CD4-positive, alpha-beta T cell treated with Interleukin-6 at 100 ng/mL for 8 hours (primary cell): ENCODE measurements at places on chromosomes 5 and 9.

GRCh38 chr5:72507907-72508238 lies 663 bp upstream of the ZNF366 start:
- DNase-seq: no peak

DNA sequence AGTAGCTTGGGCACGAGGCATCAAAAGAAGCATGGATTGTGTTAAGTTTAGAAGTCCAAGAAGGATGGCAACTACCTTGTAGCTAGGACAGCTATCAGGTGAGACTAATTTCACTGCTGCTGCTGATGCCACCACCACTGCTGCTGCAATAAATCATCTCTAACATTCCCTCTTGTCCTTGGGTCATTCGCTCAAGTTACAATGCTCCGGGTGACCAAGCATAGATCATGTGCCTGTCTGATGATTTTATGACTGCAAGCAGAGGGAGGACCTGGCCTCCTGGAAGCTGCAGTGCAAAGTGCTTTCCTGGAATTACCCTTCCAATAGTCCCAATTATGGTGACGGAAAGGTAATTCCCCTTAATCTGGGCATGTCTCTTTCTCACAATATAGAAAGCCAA lies 334.4 kb downstream of the PRELID2 start:
- DNase-seq: no peak

DNA sequence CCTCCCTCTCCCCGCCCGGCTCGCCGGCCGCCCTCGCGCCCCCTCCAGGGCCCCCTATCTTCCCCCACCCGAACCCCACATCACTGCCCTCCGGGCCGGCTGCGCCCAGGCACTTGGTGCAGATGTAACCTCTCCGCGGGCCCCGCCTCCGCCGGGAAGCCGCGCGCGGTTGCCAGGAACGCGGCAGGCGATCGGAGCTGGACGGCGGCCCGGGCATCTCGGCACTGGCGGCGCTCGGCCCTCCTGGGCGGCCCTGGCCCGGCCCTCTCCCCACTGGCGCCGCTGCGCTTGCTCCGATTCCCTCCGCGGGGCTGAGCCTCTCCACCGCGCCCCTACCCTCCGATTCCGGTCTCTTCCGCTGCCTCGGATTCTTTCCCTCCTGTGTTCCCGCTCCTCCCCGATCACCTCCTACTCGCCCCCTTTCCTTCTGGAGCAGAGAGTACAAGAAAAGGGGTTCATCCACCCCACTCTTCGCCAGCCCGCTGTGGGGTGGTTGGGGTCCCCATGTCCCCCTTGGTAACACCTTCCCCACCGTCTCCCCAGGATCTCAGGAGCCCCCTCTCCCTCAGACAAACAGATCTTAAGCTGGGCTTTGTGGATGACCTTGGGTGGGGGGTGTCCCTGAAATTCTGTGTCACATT lies 70.6 kb downstream of the C9orf50 start:
- no peak for DNase-seq

- DNase-seq: no peak
Observed at GRCh38 chr5:88885002-88885401, 2.0 kb upstream of the MEF2C start.

DNA sequence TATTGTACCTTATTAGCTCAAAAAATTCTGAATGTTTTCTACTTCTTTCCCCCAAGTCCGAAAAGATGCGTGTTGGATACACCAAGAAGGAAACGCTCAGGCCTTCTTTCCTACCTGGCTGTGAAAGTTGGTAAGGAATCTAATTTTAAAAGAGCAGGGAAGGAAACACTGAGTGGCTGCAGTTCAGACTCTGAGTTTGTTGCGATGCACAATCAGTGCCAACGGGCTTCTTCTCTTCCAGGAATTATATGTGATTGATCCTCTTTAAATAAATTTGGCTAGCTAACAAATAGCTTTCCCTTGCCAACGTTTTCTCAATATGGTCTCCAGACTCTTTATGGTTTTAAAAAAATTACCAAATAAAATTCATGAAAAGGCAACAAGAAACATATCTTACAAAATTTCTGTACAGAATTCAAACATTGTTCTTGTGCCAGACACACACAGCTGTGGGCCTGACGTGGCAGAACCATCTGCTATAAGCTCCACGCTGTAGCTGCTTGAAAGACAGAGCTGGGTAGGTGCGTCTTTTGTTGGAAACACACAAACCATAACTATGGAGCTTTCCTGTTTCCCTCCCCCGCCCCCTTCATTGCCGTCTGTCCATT lies 493.1 kb downstream of the ZNF608 start:
- DNase-seq: no peak

DNA sequence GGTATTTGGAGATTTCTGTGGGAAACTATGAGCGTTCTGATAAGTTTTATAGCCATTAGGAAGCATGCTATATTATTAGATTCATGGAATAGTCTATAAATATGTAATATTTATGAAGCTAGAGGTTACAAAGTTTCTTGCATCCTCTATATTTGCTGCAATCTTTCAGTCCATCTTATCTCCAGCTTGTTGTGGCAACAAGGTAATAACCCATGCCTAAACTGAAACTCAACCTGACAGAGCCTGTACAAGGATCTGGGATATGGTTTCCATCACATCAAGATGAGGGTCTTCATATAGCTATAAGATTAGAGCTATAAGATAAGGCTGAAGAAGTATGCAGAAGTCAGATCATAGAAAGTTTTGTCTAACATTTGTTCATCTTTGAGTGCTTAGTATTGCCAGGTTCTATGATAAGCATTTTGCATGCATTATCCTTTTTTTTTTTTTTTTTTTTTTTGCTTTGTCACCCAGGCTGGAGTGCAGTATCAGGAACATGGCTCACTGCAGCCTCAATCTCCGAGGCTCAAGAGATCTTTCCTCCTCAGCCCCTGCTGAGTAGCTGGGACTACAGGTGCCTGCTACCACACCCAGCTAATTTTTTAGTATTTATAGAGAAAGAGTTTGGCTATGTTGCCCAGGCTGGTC lies 14.8 kb downstream of the BAAT start:
- no peak for DNase-seq
